ENCODE measurements at places on chromosomes 7 and 10. TPM values are rescaled to one million over a fixed set of nuclear protein-coding genes. Genes with fewer than 3 reads are reported as not detected.

Gene COL17A1
- total RNA-seq, result 0.16 TPM

Gene BRAF
- total RNA-seq, result 39.3 TPM

Gene ACSM6
- total RNA-seq, result not detected

Gene NPC1L1
- 0.10 TPM for total RNA-seq

Gene DNAH11
- total RNA-seq, result 0.07 TPM

Gene GJD4
- not detected for total RNA-seq

Gene DPCD
- 1.1 TPM for total RNA-seq

Gene TMEM213
- not detected for total RNA-seq

Gene C10orf143
- 12.3 TPM for total RNA-seq

Gene OR2A5
- total RNA-seq, result not detected

Gene WASL
- 9.8 TPM for total RNA-seq

Gene IGF2BP3
- 0.46 TPM for total RNA-seq

Gene POM121C
- total RNA-seq, result 108 TPM

Gene ENTPD7
- total RNA-seq, result 3.8 TPM

Gene MUC12
- total RNA-seq, result 0.33 TPM

Gene PRR15
- total RNA-seq, result 0.30 TPM

Gene NXPH1
- not detected for total RNA-seq

Gene PRF1
- total RNA-seq, result 67.4 TPM

Gene PDE6C
- not detected for total RNA-seq

Gene LIPJ
- 0.09 TPM for total RNA-seq

Gene MPP7
- 24.0 TPM for total RNA-seq

Gene ZNF804B
- not detected for total RNA-seq

Gene HPSE2
- 0.19 TPM for total RNA-seq

Gene TEX47
- total RNA-seq, result not detected

Gene GLCCI1
- 38.0 TPM for total RNA-seq

Gene TMEM26
- not detected for total RNA-seq

Gene RET
- total RNA-seq, result not detected

Gene STOX1
- 1.1 TPM for total RNA-seq

Gene CYTH3
- 12.5 TPM for total RNA-seq
